ENCODE measurements at places on chromosomes 2 and 18. TPM values are rescaled to one million over a fixed set of nuclear protein-coding genes. Genes with fewer than 3 reads are reported as not detected.

NAT8 gene
- not detected for total RNA-seq

PUM2 gene
- 127 TPM for total RNA-seq

G6PC2 gene
- not detected for total RNA-seq

ADAM23 gene
- total RNA-seq: 0.25 TPM

CD8A gene
- total RNA-seq: 2.8 TPM

LOXHD1 gene
- not detected for total RNA-seq

STK25 gene
- 122 TPM for total RNA-seq

TFPI gene
- total RNA-seq: 0.50 TPM

FARSB gene
- total RNA-seq: 49.8 TPM

IL36A gene
- 0.34 TPM for total RNA-seq

AQP12A gene
- not detected for total RNA-seq

EGR4 gene
- total RNA-seq: 0.46 TPM

TUBA3E gene
- not detected for total RNA-seq

HOXD9 gene
- total RNA-seq: not detected

RFX8 gene
- 1.6 TPM for total RNA-seq

ZNF804A gene
- not detected for total RNA-seq

IL1R2 gene
- total RNA-seq: 0.97 TPM

SPATA3 gene
- total RNA-seq: not detected

SLC23A3 gene
- 1.9 TPM for total RNA-seq

SERPINB12 gene
- total RNA-seq: not detected

PAIP2B gene
- total RNA-seq: 0.84 TPM

ELOA2 gene
- total RNA-seq: not detected

CDK5R2 gene
- not detected for total RNA-seq

CCDC148 gene
- total RNA-seq: not detected

NOL4 gene
- not detected for total RNA-seq

KCNG2 gene
- not detected for total RNA-seq

LRRC30 gene
- total RNA-seq: not detected

HOXD8 gene
- total RNA-seq: not detected

RAB27B gene
- total RNA-seq: 0.75 TPM

MAPK4 gene
- not detected for total RNA-seq

TRIM43 gene
- 0.25 TPM for total RNA-seq

ANTXR1 gene
- total RNA-seq: not detected

STAT4 gene
- 92.2 TPM for total RNA-seq

ARHGAP25 gene
- total RNA-seq: 39.9 TPM

SLC5A7 gene
- not detected for total RNA-seq

Data from activated T-helper 2 cell treated with anti-CD3 and anti-CD28 coated beads, Interferon-gamma antibody, Interleukin-2, Interleukin-4, amounts not matched to agents 10 μg/mL and 5 μg/mL and 100 μg/mL, durations not matched to agents 14 hours and 24 hours and 36 hours (primary cell).